ENCODE measurements at places on chromosomes 1 and 21.
A peak's percentile ranks its signal among the peaks of the same experiment; 100 is the strongest.

- peak; percentile 85 for DNase-seq
These were observed 10.7 kb upstream of the RGS16 start for GRCh38 chr1:182614796-182615454.

DNA sequence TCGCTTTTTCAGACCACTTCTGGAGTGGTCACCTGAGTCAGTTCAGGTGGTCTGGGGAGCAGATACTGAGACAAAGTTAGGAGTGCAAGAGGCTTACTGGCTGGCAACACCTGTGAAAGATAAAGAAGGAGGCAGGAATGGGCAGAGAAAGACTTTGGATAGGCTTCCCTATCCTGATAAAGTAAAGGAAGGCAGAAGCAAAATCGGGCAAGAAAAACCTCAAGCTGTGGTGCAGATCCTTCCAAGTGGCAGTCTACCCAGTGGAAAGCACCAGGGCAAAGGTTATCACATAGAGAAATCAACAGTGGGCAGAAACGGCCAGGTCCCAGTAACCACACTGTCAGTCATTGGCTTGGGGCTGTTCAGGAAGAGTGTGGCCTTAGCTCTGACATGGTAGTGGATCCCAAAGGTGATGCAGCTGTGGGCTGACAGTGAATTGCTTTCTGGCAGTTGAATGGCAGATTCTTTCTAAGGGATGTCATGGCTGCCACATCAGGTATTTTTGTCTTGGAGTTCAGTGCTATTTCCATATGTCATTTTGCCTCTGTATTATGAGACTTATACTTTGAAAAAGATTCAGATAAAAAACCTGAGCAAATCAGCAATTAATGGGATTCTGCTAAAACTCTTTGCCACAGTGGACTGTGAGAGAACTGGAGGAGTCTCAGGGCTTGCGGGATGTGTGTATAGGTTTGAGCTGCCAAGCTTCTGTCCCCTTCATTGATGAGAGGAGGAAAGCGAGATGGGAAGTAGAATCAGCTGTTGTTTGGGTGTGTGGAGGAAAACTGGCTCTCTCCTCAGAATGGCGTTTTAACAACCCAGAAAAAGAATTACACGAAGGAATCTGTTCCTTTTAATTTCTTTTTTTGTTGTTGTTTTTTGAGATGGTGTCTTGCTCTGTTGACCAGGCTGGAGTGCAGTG is 8.1 kb upstream of the CGN start:
- DNase-seq = no peak

- DNase-seq = no peak
These were observed 32.7 kb downstream of the NCMAP start for GRCh38 chr1:24588573-24588972.

DNA sequence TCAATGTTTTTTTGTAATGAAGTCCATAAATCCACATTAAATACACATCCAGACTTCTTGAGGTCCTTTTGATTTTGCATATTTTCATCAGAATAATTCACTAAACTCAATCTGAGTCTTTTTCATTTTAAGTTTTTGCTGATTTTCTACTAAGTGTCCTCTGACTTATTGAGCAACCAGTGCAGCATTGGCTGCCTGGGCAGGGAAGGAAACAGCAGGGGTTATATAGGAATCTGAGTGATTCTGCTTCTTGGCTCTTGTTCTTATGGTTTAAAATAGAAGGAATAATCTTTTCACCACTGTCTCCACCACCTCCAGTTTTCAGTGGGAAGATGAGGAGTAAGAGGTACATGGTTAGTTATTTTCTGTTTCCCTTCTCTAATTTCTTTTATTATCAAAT is 88.4 kb downstream of the ST6GALNAC5 start:
- DNase-seq = no peak

DNA sequence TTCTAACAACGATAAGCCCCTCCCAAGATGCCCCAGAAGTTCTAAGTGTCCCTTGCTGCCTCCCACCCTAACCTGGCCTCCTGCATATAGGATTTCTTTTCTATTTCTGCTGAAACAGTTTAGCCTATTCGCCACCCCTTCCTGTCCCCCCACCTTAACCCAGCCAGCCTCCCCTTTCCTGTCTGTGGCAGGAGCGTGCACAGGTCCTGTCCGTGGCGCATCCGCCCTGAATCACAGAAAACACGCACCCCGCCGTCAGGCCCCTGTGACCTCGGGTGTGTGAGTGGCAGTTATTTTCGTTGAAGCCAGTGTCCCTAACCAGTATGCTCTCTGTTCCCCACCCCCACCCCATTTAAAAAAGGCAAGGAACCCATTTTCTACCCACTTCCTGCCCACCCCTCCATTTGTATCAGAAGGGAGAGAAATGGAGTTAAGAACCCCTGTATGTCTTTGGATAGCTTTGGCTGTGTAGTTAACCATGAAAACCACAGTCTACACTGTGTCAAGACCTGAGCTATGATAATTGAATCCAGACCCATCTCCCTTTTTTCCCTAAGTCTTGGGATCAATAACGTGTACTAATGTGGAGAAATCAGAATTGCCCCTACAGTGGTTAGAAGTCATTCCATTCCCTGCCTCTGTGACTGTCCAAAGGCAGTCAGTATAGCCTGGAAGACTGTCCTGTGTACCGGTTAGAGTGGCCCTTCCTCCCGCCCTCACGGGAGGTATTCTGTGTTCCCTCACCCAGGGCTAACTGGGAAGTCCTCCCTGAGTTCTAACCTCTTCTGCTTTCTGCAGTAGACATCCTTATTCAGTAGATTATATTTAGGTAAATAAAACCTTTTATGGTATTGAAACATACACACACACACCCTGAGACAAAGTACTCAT is 1.8 kb downstream of the PLEKHO1 start:
- DNase-seq = peak; percentile 42

DNA sequence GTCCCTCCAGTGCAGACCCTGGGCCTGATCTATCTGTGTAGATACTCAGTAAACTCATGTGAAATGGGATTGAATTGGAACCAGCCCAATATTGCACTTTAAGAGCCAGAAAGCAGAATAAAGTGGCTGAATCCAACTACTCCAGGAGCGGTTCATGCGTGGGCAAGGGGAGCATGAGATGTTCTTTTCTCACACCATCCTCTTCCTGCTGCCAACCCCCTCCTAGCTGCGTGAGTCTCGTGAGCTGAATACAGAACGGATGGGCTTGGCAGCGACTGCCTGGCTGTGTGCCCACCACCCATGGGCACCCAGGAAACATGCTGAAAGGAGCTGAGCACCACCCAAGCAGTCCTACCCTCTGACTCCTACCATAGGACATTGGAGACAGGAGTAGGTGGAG is 128.3 kb downstream of the ELAVL4 start:
- DNase-seq = no peak

DNA sequence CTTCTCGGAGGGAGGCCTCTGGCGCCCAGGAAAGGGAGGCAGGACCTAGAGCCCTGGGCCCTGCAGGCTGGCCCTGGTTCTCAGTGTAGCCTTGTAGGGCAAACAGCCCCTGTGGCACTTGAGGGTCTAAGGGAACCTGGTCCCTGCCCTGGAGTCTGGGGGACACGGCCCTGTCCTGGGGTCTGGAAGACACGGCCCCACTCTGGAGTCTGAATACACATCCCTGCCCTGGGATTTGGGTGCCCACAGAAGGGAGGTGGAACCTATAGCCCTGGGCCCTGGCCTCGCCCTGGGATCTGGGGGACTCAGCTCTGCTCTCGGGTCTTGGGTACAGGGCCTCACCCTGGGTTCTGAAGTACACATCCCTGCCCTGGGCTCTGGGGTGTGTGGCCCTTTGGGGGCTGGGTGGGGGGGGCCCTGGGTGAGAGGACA is 97.9 kb downstream of the OBSCN start:
- no peak for DNase-seq

GRCh38 chr1:60149251-60149650 is 75.7 kb upstream of the C1orf87 start:
- peak; percentile 14 for DNase-seq

DNA sequence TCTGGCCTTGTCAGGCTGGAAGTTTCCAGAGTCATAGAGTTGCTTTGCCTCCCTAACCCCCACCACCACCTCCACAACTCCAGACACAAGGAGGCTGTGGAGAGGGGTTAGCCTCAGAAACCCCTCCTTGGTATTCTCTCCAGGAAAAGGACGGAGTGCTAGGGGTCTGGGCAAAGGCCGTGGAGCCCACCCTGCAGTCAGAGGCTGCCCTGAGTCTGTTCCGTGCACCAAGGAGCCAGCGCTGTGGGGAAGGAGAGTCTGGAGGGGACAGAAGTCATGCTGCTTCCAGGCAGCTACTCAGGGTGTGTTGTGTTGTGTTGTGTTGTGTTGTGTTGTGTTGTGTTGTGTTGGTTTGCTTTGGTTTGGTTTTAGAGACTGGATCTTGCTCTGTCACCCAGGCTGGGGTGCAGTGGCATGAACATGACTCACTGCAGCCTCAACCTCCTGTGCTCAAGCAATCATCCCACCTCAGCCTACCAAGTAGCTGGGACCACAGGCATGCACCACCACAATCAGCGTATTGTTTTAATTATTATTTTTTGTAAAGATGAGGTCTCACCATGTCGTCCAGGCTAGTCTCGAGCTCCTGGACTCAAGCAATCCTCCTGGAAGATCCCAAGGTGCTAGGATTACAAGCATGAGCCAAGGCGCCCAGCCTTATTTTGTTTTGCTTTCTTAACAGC is 122.2 kb upstream of the TMEM51 start:
- DNase-seq = no peak

DNA sequence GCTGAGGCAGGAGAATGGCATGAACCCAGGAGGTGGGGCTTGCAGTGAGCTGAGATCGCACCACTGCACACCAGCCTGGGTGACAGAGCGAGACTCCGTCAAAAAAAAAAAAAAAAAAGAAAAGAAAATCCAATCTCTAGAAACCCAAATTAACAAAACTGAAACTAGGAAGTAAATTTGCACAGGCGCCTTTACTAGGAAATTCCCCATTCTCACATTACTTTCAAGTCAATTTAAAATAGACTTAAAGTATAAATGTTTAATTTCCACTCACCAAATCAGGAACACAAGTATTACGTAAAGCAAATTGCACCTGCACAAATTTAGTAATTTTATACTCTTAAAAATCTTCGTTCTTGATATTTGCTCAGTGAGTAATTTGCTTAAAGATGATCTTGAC is 67.8 kb upstream of the BCAR3 start:
- no peak for DNase-seq

- DNase-seq = peak; percentile 55
These were observed 1.8 kb downstream of the NHLH2 start for GRCh38 chr1:115839029-115839678.

GRCh38 chr1:93713341-93713740 is 31.7 kb upstream of the BCAR3 start:
- DNase-seq = no peak

- no peak for DNase-seq
These were observed 141.0 kb downstream of the USP25 start for GRCh38 chr21:15870819-15871218.

- no peak for DNase-seq
These were observed 6.0 kb downstream of the TMEM82 start for GRCh38 chr1:15748264-15748663.

GRCh38 chr1:48776393-48777218 is at the start of gene BEND5:
Gene BEND5 (minus strand): TSS chr1:48776891. CDS start chr1:48776831, 60 bp downstream.
- peak; percentile 94 for DNase-seq

DNA sequence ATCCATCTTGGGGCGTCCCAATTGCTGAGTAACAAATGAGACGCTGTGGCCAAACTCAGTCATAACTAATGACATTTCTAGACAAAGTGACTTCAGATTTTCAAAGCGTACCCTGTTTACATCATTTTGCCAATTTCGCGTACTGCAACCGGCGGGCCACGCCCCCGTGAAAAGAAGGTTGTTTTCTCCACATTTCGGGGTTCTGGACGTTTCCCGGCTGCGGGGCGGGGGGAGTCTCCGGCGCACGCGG is 282 bp upstream of the SOD1 start:
- DNase-seq = no peak

DNA sequence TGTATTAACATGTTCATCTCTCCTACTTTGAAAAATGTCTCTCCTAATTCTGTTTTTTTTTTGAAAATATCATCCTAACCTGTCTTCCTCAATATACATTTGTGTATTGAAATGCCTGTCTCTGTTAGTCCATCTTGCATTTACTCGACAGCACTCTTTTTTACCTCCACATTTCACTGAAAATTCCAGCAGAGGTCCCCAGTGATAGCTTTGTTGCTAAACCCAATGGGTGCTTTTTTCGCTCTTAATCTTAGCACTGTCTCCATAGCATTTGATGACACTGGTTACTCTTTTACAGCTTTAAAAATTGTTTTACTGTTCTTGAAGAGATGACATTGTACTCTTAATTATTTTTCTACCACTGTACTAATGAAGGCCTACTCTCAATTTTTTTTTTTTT is 10.8 kb downstream of the OSBPL9 start:
- DNase-seq = peak; percentile 38

DNA sequence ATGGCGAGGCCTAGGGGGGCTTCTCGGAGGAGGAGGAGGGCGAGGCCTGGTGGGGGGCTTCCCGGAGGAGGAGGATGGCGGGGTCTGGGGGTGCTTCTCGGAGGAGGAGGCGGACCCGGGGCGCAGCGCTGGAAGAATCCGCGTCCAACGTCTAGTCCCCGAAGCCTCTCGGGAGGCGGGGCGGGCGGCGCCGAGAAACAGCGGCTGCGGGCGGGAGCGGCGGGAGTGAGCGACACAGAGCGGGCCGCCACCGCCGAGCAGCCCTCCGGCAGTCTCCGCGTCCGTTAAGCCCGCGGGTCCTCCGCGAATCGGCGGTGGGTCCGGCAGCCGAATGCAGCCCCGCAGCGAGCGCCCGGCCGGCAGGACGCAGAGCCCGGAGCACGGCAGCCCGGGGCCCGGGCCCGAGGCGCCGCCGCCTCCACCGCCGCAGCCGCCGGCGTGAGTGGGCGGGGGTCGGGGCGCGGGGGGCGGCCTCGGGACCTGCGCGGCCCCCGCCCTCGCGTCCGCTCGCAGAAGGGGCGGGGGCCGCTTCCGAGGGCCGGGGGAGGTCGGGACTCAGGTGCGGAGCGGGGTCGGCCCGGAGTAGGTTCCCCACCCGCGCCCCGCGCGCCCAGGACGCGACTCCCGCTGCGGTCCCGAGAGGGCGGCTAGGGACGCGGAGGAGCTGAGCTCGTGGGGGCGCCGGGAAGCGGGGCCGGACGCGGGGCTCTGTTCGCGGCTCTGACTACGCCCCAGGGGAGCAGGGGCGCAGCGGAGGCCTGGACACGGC is at the start of gene KLHL17:
Gene KLHL17, plus strand, starts transcription at position 222 of the 769 bp plus-strand sequence. Its CDS starts 110 bp downstream, at position 332.
- DNase-seq = peak; percentile 94

DNA sequence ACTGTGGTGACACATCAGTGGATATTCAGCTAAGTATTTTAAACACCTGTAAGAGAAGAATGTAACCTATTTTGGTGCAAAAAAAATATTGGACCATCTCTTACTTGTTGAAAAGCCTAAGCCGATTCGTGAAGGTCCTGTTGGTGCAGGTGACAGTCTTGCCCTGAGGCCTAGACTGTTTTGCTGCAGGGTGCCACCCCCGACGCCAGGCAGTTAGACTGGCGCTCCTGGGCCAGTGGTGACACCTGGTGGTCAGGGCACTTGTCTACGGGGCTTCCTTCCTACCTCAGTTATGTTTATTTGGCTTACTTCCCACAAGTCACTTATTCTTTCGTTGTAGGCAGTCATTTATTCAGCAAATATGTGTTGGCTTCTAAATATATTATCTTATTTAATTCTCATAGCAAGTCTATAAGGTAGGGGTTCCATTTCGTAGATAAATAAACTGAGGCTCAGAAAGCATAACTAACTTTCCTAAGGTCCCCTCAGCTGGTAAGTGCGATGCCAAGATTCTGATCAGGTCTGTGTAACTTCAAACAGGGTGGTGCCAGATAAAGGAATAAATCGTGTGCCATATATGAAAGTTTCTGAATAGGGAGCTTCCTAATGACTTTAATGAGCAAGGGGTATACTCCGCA is 1.9 kb downstream of the EEIG2 start:
- DNase-seq = peak; percentile 56

Measured in SK-N-SH (cell line).